ENCODE measurements at places on chromosomes 16 and 17.

DNA sequence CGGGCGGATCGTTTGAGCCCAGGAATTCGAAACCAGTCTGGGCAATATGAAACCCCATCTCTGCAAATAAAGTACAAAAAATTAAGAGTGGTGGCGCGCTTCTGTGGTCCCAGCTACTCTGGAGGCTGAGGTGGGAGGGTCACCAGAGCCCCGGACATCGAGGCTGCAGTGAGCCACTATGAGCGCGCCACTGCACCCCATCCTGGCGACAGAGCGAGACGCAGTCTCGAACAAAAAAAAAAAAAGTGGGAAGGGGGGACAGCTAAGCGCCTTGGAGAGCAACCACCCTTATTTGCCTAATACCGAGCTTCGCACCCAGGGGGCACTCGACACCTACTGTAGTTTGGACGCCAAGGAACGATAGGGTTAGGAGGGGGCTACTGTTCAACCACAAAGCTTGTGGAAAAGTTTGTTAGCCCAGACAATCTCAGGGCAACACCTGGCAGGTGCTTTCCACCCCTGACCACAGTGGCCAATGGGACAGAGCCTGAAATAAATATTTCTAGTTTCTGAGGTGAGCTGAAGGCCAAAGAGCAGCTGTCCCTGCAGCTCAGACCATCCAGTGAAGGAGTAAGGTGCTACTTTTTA is 847 bp upstream of the PSMC3IP start:
- DNase-seq = peak; percentile 84

DNA sequence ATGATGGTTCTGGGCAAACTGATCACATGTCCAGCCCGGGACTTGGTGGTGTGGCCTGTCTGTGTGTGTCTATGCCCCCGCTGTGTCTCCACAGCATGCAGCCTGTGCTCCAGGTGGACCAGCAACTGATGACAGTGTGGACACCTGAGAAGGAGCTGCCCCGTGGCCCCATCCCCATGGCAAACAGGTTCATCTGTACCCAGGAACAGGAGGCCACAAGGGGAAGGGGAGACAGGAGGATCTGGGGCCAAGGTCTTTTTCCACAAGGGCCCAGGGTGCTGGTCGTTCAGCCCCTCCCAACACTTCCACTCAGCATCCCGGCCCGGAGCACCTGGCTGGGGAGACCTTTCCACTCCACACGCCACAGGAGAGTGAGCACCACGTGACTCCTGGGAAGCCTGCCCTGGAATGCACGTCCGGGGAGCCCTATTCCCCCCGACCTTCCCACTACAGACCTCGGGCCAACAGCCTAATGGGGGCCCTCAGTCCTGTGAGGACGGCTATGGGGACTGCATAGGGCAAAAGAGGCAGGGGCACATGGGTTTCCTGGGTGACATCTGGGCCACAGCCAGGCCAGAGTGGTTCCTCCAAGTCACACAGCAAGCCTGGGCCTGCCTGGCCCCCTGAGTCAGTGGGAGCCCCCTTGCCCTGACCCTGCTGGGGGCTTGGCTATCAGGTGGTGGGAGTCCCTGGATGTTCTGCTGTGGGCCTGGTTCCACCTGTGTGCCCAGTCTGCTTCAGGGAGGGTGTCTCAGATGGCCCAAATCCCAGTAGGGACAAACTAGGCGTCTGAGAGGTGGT is 20.8 kb upstream of the NXPH3 start:
- peak; percentile 74 for DNase-seq

DNA sequence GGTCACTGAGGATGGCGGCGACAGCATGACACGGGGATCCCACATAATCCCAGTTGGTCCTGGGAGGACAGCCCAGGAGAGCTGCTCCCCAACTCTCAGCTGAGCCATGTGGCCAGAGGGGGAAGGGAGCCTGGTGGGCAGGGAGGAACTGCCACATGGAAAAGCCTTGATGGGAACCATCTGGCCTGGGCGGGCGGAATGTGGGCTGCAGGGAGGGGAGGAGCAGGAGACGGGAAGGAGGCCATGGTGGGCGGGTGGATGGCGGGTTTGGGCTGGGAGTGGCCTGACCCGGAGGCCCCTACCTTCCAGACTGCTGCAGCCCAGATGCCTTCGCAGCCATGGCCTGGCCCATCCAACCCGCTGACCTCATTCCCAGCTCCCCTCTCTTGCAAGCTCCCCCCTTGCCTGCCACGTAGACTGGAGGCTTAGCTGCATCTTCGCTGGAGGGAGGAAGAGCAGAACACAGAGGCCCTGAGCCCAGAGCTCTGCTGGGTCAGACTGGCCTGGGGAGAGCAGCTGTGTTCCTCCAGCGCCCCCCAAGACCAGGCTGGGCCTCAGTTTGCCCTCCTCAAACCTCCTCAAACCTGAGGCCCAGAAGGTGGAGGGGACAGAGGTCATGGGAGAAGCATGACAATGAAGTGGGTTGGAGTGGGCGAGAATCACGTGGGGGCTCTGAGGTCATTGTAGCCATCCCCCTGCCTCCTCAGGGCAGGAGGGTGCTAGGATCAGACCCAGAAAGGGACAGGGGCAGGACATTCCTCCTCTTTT is 8.2 kb upstream of the COL1A1 start:
- DNase-seq = peak; percentile 93

GRCh38 chr16:19710191-19710908 is 7.7 kb downstream of the KNOP1 start:
- DNase-seq = no peak

- no peak for DNase-seq
These were observed 24.4 kb downstream of the CNTROB start for GRCh38 chr17:7956228-7956965.

- DNase-seq = no peak
These were observed 136.6 kb downstream of the CCDC182 start for GRCh38 chr17:57608369-57609124.

DNA sequence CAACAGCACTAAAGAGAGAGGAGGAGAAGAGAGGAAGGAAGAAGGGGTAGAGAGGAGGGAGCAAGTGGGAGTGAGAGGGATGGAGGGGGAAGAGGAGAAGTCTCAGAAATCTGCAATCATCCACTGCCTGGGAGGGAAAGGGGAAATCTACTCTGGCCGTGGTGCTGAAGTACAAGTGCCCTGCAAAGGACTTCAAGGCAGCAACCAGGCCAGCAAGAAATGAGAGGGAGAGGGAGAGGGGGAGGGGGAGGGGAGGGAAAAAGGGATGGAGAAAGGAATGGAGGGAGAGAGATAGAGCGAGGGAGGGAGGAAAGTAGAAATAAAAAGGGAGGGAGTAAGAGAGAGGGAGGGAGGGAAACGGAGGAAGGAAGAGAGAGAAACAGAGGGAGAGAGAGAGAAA is 130.8 kb upstream of the EEF2KMT start:
- DNase-seq = no peak

GRCh38 chr17:57442914-57443571 is 186.7 kb downstream of the MSI2 start:
- DNase-seq = no peak

GRCh38 chr16:72241930-72242329 is 70.0 kb upstream of the PMFBP1 start:
- no peak for DNase-seq
